ENCODE measurements at places on chromosomes 12 and 14. TPM values are rescaled to one million over a fixed set of nuclear protein-coding genes. Genes with fewer than 3 reads are reported as not detected.
A peak's percentile ranks its signal among the peaks of the same experiment; 100 is the strongest.

- no peak for DNase-seq
Measured at GRCh38 chr14:88614218-88614907, 51.5 kb downstream of the ZC3H14 start.

- no peak for DNase-seq
Measured at GRCh38 chr12:101885912-101886561, 8.7 kb downstream of the DRAM1 start.

CPNE6 gene
- not detected for total RNA-seq

DNA sequence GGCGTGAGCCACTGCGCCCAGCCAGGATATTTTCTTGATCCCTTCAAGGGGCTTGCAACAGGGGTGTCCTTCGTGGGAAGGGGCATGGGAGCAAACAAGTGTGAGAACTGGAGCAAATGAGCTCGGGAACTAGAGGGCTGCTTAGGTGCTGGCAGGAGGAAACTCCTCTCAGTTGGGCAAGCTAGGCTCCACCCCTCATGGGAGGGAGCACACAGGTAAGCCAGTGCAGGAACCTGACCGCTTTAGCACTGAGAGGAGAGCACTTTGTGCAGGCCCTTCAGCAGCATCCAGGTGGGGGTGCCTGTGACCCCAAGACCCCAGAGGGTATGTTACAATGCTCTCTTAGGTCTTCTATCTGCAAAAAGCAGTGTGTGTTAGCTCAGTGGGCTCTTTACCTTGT lies 755.4 kb upstream of the MDGA2 start:
- no peak for DNase-seq

DNA sequence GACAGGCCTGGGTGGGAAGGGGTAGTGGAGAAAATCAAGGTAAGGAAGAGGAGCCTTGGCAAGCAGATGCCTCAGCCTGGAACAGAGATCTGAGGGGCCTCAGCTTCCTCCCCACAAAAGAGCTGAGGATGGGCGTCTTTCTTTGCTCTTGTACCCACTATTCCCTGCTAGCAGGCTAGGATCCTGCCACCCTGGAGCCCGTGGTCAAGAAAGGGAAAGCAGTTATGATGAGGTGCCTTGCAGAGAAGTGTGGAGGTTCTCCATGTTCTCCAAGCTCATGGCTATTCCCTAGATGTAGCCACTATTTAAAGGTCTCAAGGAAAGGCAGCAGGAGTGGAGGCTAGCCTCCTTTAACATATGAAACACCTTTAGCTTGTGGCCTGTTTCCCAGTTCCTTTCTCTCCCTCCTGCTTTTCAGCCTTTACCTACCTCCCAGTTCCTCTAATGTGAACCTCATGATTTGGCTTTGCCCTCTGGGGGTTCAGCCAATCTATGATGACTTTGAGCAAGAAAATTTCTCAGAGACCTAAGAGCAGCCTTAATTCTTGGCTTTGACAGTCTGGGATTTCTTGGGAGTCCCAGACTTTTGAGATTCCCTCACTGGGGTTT lies 1.1 kb downstream of the IKZF4 start:
- no peak for DNase-seq

GRCh38 chr14:104883681-104884361 lies 18.8 kb downstream of the CEP170B start:
- DNase-seq = no peak

DNA sequence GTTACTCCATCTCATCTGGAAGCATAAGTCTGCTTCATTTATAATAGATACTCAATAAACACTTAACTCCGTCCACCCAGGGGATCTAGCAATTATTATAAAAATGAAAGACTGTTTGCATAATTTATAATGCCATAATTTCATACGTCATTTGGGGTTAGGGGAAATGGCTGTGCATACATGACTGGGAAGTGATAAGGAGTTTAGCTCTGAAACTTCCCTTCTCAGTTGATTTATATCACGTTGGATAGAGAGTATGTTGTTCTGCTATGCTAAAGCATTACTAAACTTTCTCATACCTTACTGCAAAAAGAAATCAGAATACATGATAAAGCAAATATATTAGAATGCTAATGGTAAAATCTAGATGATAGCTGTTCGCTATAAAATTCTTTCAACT lies 90.4 kb upstream of the DYNC1H1 start:
- peak; percentile 40 for DNase-seq

TAS2R43 gene
- 4.8 TPM for total RNA-seq
